ENCODE measurements at places on chromosomes 5 and 9. TPM values are rescaled to one million over a fixed set of nuclear protein-coding genes. Genes with fewer than 3 reads are reported as not detected.

MACIR gene
- 12.3 TPM for total RNA-seq

DNA sequence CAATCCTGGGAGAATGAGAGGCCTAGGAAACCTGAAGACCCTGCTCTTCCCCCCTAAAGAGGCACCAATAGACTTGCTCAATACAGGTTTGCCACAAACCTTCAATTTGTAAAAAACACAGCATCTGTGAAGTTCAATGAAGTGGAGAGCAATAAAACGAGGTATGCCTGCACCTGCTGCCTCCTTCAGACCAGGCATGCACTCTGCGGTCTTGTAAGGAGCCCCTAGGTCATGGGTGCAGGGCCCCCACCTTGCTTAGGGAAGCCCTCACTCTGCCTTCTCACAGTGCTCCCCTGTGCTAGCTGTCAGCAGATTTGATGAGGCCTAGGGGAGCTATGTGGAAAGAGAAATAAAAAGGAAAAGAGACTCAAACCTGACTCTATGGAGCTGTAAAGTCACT, 72.1 kb upstream of the GALNT10 start:
- no peaks in the 10 kb centered on the region for H3K36me3 ChIP-seq
- H3K4me1 ChIP-seq = no peaks in the 10 kb centered on the region
- H3K27me3 ChIP-seq = peaks cover 7% of the 10 kb centered on the region
- no peak for DNase-seq

DNA sequence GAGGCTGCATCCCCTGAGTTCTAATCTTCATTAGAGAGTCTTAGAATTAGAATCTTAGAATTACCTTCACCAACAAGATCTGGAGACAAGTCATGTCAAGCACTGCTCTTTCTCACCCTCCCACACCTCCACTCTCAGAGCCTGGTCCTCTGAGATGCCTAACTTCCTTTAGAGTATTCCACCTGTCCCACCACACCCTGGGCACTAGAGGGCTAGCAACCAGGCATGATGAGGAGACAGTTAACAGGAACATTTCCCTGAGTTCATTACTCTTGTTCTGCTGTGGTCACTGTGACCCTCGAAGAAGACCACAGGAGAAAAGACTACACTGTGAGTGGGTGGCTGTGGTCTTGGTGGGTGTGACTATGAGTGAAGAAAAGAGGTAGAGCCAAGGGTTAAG, 25.2 kb upstream of the MAP1B start:
- peaks cover 24% of the 10 kb centered on the region for H3K27me3 ChIP-seq
- no peak overlapping the region for H3K4me3 ChIP-seq
- no peaks in the 10 kb centered on the region for H3K36me3 ChIP-seq
- H3K4me1 ChIP-seq = no peaks in the 10 kb centered on the region
- no peak for DNase-seq

GRCh38 chr5:154117050-154117449, 73.5 kb upstream of the GALNT10 start:
- H3K4me3 ChIP-seq = no peak overlapping the region
- no peak overlapping the region for H3K27ac ChIP-seq
- peaks cover 3% of the 10 kb centered on the region for H3K4me1 ChIP-seq
- H3K36me3 ChIP-seq = no peaks in the 10 kb centered on the region
- no peak for DNase-seq

DNA sequence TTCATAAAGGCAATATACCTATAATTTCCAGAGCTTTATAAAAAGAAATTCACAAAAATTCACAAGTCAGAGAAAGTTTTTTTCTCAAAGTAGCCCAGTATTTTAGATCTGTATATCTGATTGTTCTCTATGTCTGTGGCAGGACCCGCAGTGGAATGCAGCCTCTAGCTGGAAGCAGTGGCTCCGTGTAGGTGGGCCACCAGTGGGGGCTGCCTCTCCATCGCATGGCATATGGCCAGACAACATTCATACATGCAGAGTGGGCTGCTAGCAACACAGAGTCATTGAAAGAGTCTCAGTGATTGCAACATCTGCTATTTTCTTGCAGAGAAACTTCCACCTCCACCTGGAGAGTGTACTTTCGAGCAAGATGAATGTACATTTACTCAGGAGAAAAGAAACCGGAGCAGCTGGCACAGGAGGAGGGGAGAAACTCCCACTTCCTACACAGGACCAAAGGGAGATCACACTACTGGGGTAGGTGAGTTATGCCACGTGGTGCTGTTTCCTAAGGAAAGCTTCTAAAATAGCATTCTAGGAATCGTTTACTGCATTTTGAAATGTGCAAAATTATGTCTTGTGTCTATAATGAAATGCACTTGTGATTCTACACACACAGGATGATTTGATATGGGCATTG, 88.5 kb upstream of the SMC5 start:
- no peaks in the 10 kb centered on the region for H3K27me3 ChIP-seq
- no peak overlapping the region for H3K4me3 ChIP-seq
- H3K36me3 ChIP-seq = no peaks in the 10 kb centered on the region

Measured in activated T-helper 2 cell treated with anti-CD3 and anti-CD28 coated beads, Interferon-gamma antibody, Interleukin-2, Interleukin-4, amounts not matched to agents 10 μg/mL and 5 μg/mL and 100 μg/mL, durations not matched to agents 14 hours and 24 hours and 36 hours (primary cell).